Metanephros (tissue), 2 donors: ENCODE measurements at places on chromosomes 11 and 22. TPM values are rescaled to one million over a fixed set of nuclear protein-coding genes. Genes with fewer than 3 reads are reported as not detected.

DRICH1 gene
- total RNA-seq: 1.2 TPM

KCNJ4 gene
- 0.41 TPM for total RNA-seq

B3GAT1 gene
- total RNA-seq: 1.6 TPM

MACROD1 gene
- total RNA-seq: 36.0 TPM

KCNC1 gene
- total RNA-seq: 0.41 TPM

NXPE1 gene
- total RNA-seq: not detected

DDX25 gene
- total RNA-seq: 2.2 TPM

CHEK1 gene
- 17.6 TPM for total RNA-seq

SCYL1 gene
- total RNA-seq: 54.7 TPM

CSKMT gene
- total RNA-seq: 8.9 TPM

PANX2 gene
- 0.82 TPM for total RNA-seq

NECTIN1 gene
- 18.0 TPM for total RNA-seq

DBX1 gene
- total RNA-seq: not detected

APOL5 gene
- 0.18 TPM for total RNA-seq

OMP gene
- 1.2 TPM for total RNA-seq

SMIM35 gene
- total RNA-seq: not detected

CTSD gene
- 236 TPM for total RNA-seq

ABCC8 gene
- 4.5 TPM for total RNA-seq

CDHR5 gene
- 21.3 TPM for total RNA-seq

VWA5A gene
- 27.7 TPM for total RNA-seq

OR52E6 gene
- total RNA-seq: not detected

PHF21B gene
- total RNA-seq: 4.6 TPM

GAS2 gene
- total RNA-seq: 13.0 TPM

FKBP2 gene
- total RNA-seq: 104 TPM

CREB3L1 gene
- total RNA-seq: 11.7 TPM

GPHA2 gene
- 1.3 TPM for total RNA-seq

ENTHD1 gene
- not detected for total RNA-seq

CRACR2B gene
- total RNA-seq: 12.9 TPM

FGF3 gene
- total RNA-seq: not detected

CCDC73 gene
- 0.06 TPM for total RNA-seq

PHLDA2 gene
- 6.2 TPM for total RNA-seq

TMEM191C gene
- 1.5 TPM for total RNA-seq

LRRC56 gene
- total RNA-seq: 1.8 TPM

UPB1 gene
- total RNA-seq: 2.3 TPM

BDNF gene
- 1.3 TPM for total RNA-seq

DCUN1D5 gene
- total RNA-seq: 35.4 TPM

PAMR1 gene
- 18.7 TPM for total RNA-seq

OR56A1 gene
- 0.12 TPM for total RNA-seq

CASP5 gene
- total RNA-seq: not detected

CCDC116 gene
- 0.35 TPM for total RNA-seq

CDPF1 gene
- 19.7 TPM for total RNA-seq

GVQW3 gene
- total RNA-seq: 7.9 TPM

NTM gene
- total RNA-seq: 48.6 TPM

SAA4 gene
- total RNA-seq: not detected

C11orf97 gene
- 0.53 TPM for total RNA-seq

NUCB2 gene
- 25.5 TPM for total RNA-seq

RASD2 gene
- 1.2 TPM for total RNA-seq

BRSK2 gene
- 0.47 TPM for total RNA-seq

FGF4 gene
- not detected for total RNA-seq

PHOX2A gene
- not detected for total RNA-seq

LDHAL6A gene
- 0.12 TPM for total RNA-seq

CARD16 gene
- 1.8 TPM for total RNA-seq
